Upper lobe of right lung (tissue), 1 donor: ENCODE measurements at places on chromosomes 7 and 10.

GRCh38 chr10:71811351-71811750, 38.0 kb upstream of the VSIR start:
- DNase-seq, result no peak

DNA sequence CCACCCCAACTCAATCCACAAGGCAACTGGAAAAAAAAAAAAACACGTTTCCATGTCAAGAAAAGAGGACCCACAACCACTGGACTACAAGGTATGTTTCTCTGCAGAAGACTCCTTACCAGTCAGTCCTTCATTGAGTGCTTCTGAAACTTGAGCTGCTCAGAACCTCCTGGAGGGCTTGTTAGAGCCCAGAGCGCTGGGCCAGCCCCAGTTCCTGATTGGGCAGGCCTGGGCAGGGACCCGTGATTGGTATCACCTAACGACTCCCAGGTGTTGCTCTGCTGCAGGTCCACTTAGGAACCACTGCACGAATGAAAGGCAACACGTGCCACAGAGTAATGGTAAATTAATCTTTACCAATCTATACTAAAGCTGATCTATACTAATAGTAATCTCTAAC, 473 bp upstream of the CCDC201 start:
- no peak for DNase-seq

GRCh38 chr7:129457101-129457500, 22.9 kb downstream of the STRIP2 start:
- no peak for DNase-seq

DNA sequence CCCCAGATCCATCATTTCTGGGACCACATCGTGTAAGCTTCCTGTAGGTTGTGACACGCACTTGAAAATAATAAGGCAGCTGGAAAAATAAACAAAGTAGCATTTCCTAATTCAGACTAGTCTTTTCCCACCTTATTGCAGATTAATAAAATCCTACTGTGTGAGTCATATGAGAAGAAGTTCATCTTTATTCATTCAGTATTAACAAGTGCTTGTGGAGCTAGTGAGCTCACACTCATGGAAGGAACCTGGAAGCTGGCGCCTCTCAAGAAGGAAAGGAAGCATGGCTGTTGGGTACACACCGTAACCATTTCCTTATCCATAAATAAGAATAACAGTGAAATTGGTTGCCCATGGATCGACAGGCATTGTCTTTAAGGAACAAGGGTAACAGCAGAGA, 152.6 kb upstream of the PFKP start:
- DNase-seq, result no peak

DNA sequence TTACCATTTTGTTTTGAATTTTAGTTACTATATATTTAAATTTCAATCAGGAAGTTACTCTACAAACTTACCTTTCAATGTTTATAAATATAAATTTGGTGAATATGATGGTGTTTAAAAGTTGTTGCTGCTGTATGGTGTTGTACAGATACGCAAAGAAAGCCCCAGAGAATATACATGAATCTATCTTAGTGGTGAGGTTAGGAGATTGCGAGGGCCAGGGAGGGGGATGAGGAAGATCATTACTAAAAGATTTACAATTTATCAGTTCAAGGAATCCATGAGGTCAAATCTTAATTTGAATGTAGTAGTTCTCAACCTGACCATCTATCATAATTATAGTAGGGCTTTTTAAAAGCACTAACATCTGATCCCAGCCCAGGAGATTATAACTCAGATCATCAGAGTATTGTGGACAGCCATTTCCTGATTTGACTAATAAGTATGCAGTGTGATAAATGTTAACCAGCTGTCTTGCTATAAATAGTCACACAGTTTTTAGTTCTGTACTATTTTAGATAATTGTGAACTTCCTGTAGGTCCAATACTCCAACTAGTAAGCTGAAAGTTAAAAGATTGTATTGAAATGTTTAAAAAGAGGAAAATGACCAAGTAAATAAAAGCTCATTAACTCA, 23.6 kb downstream of the FAM3C start:
- DNase-seq, result no peak
